ENCODE measurements at places on chromosomes 1 and 21.

GRCh38 chr1:246773213-246773641, 49.0 kb downstream of the SCCPDH start:
- no peak for DNase-seq

GRCh38 chr1:30612536-30613065, 110.8 kb downstream of the MATN1 start:
- no peak for DNase-seq

DNA sequence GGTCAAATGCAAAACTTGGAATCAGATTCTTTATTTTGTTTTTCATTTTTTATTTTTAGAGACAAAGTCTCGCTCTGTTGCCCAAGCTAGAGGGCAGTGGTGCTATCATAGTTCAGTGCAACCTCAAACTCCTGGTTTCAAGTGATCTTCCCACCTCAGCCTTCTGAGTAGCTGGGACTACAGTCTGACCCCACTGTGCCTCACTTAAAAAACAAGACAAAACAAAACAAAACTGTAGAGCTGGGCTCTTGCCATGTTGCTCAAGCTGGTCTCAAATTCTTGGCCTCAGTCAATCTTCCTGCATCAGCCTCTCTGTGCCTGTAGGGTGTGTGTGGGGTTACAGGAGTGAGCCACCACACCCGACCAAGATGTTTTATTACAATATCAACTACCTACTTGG, 396.0 kb upstream of the USP24 start:
- DNase-seq = no peak

- no peak for DNase-seq
These were observed 83.4 kb downstream of the ATF6 start for GRCh38 chr1:161849518-161849917.

DNA sequence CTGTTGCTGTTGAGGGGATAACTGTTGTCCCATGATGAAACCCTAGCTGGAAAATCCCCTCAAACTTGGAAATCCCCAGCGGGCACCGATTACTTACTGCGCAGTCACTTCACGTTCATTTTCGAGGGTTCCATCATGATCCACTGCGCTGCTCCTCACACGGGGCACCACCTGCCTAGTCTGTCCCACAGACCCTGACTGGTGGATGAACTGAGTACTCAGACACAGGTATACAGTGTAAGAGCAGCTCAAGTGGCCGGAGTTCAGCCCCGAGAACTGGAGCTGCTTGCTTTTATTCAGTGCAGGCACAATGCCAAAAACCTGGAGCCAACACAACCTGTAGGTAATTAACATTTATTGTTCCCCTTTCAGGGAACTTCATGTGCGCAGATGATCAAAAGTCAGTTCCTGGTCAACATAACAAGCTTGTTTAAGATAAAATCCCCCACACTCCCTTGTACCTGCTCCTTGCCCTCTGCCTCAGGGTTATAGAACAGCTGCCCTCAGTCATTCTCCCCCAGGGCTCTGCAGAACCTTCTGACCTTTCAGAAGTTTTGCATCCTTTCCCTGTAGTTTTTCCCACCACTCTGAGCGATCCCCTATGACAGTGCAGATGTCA, 46.5 kb upstream of the PRELP start:
- DNase-seq = no peak

- DNase-seq = no peak
These were observed 48.7 kb downstream of the NTMT2 start for GRCh38 chr1:170194451-170194850.

DNA sequence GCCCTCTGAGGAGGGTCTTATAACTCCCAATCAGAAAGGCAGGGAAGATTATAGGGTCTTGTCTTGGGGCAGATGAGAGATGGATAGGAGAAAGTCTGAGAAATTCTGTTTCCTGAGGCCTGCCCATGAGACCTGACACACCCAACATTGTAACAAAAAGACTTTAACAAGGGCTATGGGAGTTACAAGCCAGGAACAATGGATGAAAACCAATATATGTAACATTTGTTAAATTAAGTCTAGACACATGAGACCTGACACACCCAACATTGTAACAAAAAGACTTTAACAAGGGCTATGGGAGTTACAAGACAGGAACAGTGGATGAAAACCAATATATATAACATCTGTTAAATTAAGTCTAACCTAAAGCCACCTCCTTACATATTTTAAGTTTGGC, 21.8 kb downstream of the NRDC start:
- DNase-seq = no peak

DNA sequence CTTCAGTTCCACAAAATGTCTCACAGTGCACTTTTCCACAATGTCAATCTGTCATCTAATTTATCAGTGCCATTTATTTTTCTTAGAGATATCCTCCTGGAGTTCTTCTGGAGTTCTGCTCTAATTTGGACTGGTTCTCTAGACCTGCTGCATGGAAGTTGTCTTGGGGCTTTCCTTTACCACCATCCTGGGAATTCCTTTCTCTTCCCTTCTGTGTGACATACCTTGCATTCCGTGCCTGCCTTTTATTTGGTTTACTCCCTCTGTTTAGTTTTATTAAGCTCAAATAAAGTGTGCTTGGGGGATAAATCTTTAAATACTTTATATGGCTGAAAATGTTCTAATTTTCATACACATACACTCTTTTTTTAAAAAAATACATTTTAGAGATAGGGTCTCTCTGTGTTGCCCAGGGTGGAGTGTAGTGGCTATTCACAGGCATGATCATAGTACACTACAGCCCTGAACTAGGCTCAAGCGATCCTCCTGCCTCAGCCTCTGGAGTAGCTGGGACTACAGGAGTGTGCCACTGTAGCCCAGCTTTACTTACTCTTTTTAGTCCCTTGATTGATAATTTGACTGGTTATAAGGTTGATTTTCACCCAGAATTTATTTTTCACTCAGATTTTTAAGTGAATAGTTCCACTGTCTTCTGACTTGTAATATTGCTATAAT, 14.4 kb downstream of the MTF2 start:
- DNase-seq = no peak

DNA sequence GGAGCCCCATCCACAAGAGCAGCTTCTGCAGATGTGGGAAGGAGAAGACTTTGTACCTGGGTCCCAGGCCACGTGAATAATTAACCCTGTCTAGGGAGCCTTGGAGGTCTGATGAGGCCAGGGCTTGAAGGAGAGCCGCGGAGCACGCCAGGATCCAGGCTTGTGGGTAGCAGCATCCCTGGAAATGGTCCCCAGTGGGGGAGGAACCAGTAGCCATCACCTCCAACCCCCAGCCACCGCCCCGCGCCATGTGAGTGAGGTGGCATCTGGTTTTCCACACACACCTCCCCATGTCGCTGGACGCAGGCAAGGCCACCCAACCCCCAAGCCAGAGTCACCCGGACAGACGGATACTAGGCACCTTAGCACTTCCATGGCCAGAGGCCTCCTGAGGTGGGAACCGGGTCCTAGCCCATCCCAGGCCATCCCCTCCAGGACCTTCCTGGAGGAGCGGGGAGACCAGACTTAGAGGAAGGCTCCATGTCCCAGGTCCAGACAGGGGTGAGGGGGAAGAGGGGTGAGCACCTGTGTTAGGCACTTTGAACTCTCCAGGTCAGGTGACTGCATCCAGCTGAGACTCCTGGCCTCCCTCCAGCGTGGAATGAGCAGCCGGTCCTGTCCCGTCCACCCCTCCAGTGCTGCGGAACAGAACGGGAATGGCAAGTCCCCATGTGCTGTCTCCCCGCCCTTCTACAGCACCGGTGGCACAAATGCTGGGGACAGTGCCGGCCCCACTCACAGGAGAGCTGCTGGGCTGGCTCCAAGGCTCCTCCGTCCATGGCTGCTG, 53.2 kb downstream of the RIPK4 start:
- DNase-seq = no peak

- no peak for DNase-seq
These were observed 12.9 kb downstream of the KIAA1614 start for GRCh38 chr1:180925471-180926051.

DNA sequence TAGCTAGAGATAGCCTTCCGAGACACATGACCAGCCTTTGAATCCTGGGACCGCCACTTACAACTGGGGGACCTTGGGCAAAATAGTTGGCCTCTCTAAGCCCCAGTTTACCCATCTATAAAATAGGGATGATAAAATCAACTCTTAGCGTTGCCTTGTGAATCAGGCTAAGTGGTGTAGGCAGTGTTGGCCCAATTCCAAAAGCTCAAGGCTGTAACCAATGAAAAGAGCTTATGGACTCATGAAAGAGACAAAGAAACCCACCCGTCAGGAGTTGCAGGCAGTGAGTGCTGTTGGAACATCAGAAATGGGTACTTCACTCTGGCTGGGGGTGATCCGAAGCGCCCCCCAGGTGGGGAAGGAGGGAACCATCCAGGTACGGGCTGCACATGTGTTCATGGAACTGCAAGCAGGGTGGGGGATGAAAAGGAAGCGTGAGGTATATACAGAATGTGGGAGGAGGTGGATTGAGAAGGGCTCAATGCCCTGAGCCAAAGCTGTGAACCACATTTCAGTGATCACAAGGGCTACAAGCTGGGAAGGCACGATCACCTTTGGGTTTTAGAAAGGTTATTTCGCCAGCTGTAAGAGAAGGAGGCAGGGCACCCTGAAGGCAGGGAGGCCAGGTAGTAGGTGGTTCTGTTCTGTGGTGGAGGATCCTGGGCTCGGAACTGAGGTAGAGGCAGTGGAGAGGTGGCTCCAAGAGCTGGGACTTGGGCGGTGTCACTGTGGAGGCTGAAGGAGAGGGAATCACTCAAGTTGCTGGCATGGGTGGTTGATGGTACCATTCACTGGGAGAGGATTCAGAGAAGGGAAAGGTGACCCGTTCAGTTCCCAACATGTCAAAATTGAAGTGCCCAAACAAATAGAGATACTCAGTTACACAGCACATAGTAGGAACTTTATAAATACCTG, 11.4 kb upstream of the KIAA1614 start:
- no peak for DNase-seq

GRCh38 chr1:30526652-30527345, 196.6 kb downstream of the MATN1 start:
- DNase-seq = no peak

DNA sequence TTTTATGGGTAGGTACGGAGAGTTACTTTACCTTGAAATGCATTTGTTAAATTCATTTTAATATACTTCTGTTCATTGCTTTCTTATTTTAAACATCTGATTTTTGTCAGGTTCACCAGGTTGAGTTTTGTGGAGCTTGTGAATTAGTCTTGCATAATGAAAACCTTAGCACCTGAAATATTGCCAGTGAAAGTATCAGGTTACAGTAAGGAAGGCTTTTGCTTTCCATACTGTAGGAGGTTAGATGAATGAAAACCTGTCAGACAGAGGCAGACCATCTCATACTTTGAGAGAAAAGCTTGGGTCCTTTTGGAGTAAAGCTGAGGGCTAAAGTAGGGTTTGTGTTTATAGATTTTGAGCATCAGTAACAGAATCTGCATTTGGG, 34.7 kb downstream of the THRAP3 start:
- DNase-seq = no peak

DNA sequence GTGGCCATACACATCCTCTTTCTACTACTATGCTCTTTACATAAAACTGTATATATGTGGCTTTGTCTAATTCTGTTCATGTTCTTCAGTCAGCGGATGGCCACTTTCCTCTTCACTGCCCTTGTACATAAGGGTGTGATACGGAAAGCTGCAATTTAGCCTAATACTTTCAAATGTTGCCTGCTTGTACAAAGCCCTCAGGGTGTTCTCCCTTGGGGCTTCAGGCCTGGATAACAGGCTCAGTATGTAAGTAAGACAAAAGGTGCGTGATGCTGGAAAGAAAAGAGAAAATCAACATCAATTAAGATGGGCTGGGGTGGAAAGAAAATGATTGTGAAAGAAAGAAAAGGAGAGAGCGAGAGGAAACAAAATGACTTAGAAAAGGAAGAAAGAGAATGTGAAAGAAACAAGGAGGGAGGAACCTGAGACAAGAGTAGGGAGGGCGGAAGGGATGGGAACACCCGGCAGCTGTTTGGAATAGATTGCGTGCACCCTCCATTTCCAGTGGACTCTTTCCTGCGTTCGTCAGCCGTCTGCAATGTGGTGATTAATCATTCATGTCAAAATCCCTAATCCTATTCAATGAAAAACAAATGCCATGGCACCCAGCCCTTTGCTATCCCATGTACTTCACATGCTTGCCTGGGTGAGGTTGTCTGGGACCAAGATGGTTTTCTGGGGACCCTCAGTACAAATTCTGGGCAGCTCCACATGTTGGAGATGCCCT, 553.6 kb downstream of the NUF2 start:
- DNase-seq = peak; percentile 96

DNA sequence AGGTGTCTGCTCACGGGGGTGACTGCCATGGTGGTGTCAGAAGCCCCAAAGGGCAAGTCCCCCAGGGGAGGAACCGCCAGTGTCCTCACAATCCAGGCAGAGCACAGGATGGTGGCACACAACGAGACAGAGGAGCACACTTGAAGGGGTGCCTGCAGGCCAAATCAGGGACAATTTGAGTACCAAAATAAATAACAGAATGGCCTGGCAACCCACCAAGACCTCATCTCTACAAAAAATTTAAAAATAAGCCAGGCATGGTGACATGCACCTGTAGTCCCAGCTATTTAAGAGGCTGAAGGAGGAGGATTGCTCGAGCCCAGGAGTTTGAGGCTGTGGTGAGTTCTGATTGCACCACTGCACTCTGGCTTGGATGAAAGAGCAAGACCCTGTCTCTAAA, 38.2 kb downstream of the TIAM1 start:
- no peak for DNase-seq

GRCh38 chr1:175900171-175900570, 156.8 kb upstream of the TNR start:
- no peak for DNase-seq

DNA sequence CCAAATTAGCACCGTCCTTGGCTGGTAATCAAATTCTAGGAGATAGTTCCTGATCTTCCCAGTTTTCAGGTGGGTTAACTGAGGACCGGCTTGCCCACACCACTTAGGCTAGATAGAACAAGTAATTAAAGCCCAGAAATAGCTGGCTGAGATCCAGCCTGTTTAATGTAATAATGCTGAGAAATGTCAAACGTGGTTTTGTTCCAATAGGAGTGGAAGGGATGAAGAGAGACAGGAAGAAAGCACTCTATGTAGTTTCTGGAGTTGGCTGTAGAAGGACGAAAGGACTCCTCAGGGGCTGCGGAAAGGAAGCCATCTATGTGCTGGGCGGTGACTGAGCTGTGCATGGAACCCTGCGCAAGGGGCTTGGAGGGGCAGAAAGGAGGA, 18.6 kb downstream of the NAV1 start:
- no peak for DNase-seq

DNA sequence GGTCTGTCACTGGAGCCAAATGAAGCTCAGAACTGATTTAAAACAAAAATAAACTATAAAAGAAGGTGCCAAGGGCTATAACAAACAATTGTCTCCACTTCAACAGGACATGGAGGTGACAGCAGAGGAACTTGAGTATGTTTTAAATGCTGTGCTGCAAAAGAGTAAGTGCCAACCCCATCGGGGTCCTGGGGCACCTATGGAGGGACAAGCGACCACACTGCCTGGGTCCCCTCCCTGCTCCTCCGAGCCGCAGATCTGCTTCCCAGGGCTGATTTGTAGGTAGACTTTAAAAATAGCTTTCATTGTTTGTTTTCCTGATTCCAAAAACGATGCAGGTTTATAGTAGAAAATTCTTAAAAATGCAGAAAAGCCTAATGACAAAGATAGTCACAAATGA, 42.8 kb downstream of the CAPN9 start:
- DNase-seq = no peak

- DNase-seq = no peak
These were observed 18.1 kb downstream of the NOS1AP start for GRCh38 chr1:162087574-162087973.

GRCh38 chr21:34679051-34679450, 10.3 kb downstream of the CLIC6 start:
- DNase-seq = no peak

Measured in HFF-Myc (cell line).